ENCODE measurements at places on chromosomes 7 and 10.

DNA sequence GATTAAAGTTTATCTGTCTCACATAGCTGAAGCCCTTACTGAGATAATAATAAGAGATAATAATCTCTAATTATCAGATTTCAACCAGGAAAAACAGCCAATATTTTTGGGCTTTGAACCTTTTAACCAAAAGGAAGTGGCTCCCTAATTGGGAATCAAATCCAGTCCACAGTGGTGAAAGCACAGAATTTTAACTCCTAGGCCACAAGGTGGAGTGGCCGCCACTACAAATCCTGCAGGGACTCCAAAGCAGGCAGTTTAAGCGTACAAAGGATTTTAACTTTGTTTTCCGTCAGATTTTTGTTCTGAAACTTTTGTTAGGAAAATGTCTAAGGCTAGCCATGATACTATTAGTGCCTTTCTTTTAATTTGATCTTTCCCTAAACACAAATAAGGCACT is 99.6 kb upstream of the CCNY start:
- no peak for DNase-seq

DNA sequence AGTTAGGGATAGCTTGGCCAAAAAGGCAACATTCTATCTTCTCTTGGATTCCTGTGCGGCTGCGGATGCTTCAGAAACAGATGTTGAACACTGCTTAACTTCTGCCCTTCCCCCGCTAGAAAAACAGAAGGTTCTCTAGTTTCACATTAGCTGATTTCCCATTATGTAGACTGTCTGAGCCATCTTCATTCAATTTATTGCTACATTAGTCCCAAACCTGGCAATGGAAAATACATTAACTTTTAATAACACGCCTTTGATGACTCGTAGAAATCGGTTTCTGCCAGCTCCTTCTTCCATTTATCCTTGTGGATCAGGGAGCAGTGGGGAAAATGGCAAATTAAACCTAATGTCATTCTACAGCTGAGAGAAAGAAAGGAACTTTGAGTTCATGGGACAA is 119.9 kb downstream of the SLC16A9 start:
- no peak for DNase-seq

DNA sequence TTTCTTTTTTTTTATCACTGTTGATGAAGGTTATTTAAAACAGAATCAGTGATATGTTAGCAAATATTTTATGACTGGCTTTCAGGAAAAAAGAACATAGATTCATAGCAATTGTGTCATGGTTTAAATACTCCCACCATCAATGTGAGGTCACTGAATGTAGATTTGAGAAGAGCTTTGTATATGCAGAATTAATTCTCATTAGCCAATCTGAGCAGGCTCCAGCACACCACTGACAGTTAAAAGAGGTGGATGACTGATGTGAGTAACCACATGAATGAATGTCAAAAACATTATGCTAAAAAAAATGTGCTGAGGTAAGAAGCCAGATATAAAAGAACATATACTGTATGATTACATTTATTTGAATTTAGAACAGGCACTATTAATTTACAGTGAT is 174.8 kb upstream of the KAT6B start:
- DNase-seq: no peak

- no peak for DNase-seq
Observed at GRCh38 chr10:27611236-27611635, 107.1 kb downstream of the RAB18 start.

DNA sequence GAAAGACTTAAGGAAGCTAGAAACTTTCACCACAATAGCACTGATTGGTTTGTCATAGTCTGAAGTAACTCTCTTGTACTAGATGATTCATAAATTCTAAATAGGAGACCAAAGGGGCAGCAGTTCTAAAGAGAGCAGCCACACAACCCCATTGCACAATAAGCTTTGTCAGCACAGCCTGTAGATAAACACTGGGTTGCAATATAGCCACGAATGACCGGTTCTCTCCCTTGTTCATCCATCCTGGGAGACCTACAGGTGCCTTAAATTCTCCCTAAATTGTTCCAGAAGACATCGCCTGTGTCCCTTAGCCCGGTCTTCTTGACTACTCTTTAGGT is 167.0 kb downstream of the SNX13 start:
- DNase-seq: no peak

GRCh38 chr10:26359670-26360069 is 78.5 kb upstream of the APBB1IP start:
- no peak for DNase-seq

DNA sequence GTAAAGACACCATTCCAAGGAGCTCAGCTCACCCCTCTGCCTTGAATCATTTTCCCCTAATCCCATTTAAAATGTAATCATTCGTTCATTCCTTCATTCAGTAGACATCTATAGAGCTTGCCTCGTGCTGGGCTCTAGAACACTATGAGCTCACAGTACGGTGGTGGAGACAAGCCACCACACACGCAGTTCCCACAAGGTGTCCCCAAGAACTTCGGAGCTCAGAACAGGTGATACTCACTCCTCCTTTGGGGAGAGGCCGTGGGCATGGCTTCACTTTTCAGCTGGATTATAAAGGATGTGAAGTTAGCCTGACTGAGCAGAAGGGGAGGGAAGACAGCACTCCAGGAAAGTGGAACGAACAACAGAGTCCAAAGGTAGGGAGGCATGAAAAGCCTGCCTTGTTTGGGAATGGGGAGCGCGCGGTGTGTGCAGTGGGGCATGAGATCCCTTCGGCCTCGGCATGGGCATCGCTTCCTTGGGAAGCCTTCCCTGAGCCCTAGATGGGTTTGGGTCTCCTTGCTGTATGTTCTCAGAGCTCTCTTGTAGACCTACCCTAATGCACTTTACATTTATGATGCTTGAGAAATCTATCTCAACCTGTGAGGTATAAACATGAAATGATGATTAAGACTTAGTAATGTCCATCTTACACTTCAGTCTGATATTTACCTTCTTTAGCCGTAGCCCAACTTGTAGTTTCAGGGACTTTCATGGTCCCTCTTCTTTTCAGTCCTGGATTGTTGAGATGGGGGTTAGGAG is 809 bp upstream of the OGA start:
- no peak for DNase-seq

All from stimulated activated CD8-positive, alpha-beta memory T cell treated with anti-CD3 and anti-CD28 coated beads, Interleukin-4, amount 100 ng/mL, for 1 hour (primary cell).